ENCODE measurements at places on chromosomes 5 and 9.
A peak's percentile ranks its signal among the peaks of the same experiment; 100 is the strongest.

GRCh38 chr5:52876456-52876855 is 88.7 kb downstream of the ITGA1 start:
- no peak for DNase-seq

DNA sequence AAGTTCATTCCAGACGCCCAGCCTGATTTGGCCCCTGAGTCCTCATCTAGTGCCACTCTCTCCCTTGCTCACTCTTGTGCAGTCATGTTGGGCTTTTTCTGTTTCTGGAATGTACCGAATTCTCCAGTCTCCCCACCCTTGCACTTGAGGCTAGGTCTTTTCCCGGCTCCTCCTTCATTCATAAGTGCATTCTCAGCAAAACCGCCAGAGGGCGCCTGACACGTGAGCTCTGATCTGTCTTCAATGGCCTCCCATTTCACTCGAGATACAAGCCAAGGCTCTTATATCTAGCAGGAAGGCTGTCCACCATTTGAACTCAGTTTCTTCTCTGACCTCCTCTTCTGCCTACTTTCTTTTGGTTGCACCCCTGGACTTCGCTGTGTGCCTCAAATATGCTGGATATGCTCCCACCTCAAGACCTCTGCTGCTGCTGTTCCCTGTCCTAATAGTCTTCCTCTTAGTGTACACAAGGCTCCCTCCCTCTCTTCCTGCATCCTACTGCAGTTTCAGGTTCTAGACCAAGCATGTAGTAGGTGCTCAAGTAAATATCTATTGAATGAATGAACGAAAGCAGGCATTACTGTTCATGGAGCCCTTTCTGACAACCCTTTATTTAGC is 568.1 kb upstream of the WWC1 start:
- peak; percentile 79 for DNase-seq

DNA sequence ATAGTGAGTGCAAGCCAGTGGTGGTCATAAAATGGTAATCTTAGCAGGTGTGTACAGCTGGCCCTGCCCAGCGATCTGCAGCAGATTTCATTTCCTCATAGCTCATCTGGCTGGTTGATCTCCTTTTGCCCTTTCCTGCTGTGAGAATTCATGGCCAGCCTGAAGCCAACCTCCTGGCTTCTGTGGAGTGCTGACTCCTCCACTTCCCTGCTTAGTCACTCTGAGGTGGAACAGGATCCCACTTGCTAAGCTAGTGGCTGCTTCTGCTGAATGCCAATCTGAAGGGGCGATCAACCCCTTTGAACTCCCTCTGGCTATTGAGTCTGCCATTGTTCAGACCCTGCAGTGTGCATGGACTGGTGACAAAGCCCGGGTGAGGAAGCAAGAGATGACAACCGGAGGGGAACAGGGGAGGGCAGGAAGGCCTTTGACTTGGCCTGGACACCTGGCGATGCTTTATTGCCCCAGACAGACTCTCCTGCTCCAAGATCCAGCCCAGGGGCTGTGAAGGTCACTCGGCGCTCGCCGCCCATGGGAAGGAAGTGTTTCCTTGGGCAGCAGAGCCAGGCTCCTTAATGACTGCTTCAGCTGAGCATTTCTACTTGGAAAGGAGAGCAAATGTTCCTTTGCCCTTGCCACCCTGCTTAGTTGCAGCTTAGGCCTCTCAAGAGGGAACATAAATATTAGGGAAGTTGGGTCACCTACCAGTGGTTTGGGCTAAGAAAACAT is 341.1 kb downstream of the ZSWIM6 start:
- peak; percentile 31 for DNase-seq

DNA sequence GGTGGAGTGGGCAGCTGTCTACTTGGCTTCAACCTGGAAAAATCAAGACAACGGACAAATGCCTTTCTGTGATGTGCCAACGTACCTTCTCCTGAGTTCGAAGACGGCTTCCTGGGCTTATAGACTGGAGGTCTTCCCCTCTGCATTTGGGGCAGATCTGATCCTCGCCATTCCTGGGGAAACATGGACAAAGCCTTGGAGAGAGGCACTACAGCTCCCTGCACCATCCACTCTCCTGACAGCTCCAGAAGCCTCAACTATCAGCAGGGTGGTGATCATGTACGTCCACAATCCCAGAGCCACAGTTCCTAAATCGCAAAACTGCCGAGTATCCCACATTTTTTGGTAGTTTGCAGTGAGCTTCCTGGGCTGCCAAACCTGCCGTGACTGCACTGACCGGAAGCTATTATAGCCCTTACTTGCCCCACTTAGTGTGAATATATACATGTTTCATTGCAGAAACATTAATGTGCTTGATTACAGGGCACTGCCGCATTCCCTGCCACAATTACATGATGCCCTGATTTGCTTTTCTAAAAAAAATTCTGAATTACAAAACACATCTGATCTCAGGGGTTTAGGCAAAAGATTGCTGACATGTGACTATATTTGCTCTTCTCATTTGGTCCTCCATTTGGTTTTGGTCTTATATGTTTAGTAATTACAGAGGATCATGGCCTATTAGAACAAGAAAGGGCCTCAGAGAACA is 2.8 kb downstream of the TRAF1 start:
- DNase-seq, result no peak

GRCh38 chr5:62305358-62305714 is 670 bp upstream of the KIF2A start:
- DNase-seq, result no peak

Measured in fibroblast of mammary gland (primary cell).